ENCODE measurements at places on chromosomes 12 and 14. TPM values are rescaled to one million over a fixed set of nuclear protein-coding genes. Genes with fewer than 3 reads are reported as not detected.

The MGP gene
- not detected for total RNA-seq

The NGB gene
- total RNA-seq = not detected

The KLRC2 gene
- not detected for total RNA-seq

The TAS2R8 gene
- total RNA-seq = not detected

The KIF5A gene
- 2.7 TPM for total RNA-seq

The BDKRB1 gene
- 0.65 TPM for total RNA-seq

The RPGRIP1 gene
- total RNA-seq = not detected

The WNT1 gene
- not detected for total RNA-seq

The SPIC gene
- not detected for total RNA-seq

The IL22 gene
- not detected for total RNA-seq

The NINJ2 gene
- not detected for total RNA-seq

The ULK1 gene
- 13.3 TPM for total RNA-seq

The GLI1 gene
- 0.61 TPM for total RNA-seq

The FAM90A1 gene
- 0.16 TPM for total RNA-seq

Data from hair follicle dermal papilla cell (primary cell).